ENCODE measurements at places on chromosomes 12 and 14.

DNA sequence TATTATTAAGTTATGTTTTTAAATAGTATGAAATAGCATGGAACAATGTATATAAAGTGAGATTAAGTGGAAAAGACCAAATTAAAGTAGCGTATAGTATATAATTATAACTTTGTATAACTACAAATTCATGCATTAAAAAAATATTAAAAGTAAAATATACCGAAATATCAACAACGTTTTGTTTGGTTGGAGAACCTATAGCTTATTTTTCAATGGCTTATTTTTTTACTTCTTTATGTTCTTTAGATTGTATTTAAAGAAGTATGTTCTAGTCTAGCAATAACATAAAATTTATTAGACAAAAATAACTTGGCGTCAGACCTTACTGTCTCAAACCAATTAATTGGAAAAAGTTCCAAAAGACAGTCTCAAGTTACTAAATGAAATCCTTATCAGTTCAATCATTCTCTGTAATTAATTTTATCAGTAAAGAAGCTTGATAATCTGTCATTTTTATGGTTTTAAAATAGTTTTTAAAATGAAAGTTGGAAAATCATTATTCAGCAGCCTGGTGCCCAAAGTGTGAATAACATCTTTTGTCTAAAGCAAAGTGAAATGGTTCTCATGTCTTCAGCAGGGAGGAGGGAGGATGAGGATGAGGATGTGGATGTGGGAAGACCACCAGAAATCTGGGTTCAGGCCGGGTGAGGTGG, 46.7 kb downstream of the IRAK3 start:
- no peak for DNase-seq

GRCh38 chr12:52216100-52216499, 16.9 kb upstream of the KRT7 start:
- DNase-seq = no peak

GRCh38 chr12:88889326-88890110, 309.2 kb upstream of the KITLG start:
- DNase-seq = no peak

- no peak for DNase-seq
Observed at GRCh38 chr14:59836116-59836515, 34.5 kb downstream of the RTN1 start.

DNA sequence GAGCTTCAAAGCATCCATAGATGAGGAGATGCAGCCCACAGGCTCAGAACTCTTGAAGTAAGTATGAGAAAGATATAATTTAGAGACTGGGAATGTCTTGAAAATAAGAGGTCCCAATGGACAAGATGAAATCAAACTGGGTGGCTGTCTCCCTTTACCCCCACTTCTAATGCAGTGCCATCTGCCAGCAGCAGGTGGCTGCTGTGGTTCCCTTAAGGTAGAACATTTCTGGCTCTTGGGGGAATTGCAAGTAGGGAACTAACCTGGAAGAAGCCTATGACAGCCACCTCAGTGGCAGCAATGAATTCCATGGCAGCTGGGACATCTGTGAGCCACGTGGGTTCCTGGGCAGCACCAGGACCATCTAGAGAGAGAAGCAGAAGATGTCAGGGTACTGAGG, 648 bp downstream of the ERP27 start:
- no peak for DNase-seq

- DNase-seq = peak; percentile 33
Observed at GRCh38 chr14:22982477-22983245, at the start of gene AJUBA. TSS of gene AJUBA (minus strand) at chr14:22982551. CDS start at chr14:22982266, 285 bp downstream.

- no peak for DNase-seq
Observed at GRCh38 chr14:49692193-49692757, 645 bp upstream of the KLHDC1 start.

GRCh38 chr12:93708952-93709351, 31.8 kb downstream of the CRADD start:
- no peak for DNase-seq

DNA sequence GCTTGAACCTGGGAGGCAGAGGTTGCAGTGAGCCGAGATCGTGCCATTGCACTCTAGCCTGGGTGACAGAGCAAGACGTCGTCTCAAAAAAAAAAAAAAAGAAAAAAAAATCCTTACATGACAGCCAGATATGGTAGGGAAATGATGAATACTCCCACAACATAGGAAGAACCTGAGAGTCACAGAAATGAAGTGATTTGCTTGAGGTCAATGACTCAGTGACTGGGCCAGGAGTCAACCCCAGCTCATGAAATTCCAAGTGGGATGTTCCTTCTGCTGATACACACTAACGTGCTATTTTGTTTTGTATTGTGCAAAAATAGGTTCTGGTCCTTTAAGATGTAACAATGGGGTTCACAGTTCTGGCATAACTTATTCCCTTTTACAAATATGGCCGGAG, 9.0 kb downstream of the RHOF start:
- DNase-seq = no peak

DNA sequence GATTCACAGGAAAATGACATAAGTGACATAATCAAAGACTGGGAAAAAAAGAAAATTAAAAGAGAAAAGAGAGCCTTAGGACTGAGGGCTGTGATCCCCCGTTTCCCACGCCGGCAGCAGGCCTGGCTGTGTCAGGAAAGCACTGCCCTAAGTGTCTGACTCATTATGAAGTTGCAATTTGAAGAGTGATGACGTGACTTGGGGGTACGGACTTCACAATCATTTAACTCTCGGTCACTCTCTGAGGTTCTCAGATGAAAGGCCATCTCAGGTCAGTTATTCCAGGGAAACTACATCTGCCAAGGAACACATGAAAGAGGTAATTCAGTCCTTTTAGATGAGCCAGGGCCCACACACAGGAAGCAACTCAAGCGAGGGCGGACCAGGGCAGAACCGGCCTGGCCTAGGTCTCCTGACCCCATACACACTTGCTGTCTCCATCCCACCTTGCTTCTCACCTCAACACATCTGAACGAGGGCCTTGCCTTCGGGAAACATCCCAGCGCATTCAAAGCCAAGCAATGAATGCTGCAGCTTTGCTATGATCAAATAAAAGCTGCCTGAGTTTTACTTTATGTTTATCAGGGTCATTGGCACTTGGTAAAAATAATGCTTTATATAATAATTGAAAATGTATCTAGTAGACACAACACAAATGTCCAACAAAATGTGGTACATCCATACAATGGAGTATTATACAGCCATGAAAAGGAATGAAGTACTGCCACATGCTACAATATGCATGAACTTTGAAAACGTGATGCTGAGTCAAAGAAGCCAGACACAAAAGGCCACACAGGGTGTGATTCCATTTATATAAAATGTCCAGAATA, 2.7 kb downstream of the SSH1 start:
- DNase-seq = no peak

DNA sequence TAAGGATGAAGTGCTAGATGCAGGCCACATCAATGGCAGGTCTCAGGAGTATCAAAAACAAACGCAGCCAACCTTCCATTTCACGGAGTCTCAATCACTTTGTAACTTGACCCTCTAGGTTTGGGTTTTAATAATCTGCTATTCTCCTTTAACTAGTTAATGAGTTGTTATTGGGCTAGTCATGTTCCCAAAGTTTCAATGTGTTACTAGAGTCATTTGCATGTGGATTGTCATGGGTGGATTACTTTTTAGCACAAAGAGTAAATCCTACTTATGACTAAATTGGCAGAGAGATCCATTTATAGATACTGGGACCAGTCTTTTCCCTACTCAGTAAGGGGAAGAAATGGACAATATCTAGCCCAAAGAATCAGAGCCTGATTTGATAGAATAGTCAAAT, 151.0 kb downstream of the BCAT1 start:
- DNase-seq = no peak

- no peak for DNase-seq
Observed at GRCh38 chr12:9237286-9237685, 29.1 kb upstream of the PZP start.

DNA sequence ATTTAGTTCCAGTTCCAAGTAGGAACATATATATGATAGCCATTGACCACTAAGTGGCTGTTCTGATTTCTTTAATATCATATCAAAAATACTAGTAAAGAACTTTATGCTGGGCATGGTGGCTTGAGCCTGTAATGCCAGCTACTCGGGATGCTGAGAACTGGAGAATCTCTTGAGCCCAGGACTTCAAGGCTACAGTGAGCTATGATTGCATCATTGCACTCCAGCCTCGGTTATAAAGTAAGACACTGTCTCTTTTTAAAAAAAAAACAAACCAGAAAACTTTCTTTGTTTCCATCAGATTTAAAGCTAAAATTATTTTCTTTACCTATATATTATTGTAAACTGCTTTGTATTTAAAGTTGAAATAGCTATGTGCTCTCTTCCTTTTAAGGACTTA, 127.0 kb downstream of the SCAF11 start:
- no peak for DNase-seq

DNA sequence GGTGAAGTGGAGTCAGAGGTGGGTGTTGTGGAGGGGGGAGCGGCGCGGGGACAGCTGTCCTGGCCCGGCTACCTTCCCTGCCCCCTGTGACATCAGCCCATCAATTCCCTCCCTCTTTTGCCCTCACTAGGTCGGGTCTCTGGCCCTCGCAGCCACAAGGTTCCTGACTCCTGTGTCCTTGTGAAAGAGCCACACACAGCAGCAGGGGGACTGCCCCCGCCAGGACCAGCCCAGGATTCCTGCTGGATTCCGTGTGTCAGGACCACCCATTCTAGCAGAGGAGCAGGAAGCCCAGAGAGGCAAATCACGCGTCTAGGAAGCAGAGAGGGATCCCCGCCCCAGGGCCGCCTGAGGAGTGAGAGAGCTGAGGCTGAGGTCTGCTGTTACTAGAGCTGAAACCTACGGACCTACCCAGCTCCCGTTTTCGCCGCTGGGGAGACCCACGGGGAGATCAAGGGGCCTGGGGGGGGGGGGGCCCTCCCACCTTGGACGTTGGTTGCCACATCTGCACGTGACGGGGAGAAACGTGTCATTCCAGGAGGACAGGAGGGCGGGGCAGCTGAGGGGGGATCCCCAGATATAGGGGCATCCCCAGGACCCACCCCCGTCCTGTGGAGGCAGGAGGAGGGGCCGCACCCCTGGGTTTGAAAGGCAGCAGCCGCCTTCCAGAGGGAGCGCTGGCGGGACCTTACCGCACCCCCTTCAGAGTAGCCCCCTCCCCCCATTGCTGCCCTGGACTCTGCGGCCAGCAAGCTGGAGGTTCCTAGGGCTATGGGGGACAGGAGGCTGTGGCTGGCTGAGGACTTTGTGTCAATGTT, 12.5 kb upstream of the INF2 start:
- no peak for DNase-seq

GRCh38 chr14:102235275-102235897, 69.6 kb downstream of the MOK start:
- peak; percentile 51 for DNase-seq

GRCh38 chr14:90963343-90963742, 97.1 kb downstream of the RPS6KA5 start:
- no peak for DNase-seq

DNA sequence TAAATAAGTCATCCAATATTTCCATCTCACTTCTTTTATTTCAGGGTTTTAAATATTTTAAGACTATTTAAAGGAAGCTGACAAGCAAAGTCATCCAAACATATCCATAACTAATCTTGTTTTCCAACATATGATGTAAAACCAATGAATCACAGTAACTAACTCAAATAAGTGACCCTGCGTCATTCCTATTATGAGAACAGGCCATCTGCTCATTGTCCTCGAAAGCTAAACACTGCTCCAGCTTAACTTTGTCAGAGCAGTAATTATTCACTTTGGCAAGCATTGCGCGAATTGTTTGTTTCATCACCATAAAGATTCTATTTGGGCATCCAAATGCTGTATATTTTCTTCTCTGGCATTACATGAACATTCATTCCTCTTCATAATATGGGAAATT, 99.1 kb downstream of the CAPZA3 start:
- DNase-seq = no peak

DNA sequence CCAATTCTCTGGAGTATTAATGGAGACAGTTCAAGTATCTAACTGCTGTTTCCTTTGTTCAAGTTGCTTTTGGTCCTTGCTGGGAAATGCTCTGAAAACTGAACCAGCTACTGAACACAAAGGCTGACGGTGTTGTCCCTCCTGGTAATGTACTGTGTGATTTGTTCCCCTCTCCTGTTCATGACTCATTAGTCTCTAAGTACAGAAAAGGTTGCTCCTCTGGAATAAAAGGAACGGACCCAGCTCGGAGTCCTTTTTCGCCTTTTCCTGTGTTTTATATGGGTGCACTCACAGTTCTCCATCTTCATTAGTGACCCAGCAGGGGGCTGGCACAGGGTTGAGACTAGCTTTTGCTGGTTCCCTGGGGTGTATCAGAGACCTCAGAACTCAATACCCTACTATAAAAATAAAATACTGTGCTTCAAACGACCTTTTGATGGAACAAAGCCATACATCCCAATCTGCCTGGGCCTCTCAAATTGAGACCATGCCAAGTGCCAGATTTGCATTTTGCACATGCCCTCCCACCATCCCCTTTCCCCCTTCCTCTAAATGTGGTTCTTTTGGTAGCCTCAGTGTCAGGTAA, 269.7 kb downstream of the RAD51B start:
- no peak for DNase-seq

DNA sequence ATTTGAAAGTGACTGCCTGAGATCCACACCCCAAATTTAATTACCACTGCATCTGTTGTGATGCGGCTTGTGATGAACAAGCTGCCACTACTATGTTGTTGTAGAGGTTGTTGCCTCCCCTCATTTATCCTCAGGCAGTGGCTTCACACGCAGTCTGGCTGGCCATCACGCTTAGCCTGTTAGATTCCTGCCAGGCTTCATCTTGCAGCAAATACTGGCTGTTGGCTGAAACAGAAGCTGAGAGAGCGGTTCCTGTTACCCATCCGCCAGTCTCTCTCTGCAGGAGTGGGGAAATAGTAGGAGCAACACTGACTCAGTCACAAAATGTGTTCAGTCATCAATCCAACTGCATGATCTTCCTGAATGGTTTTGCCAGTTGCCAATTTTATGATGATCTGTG, 934.4 kb downstream of the FLRT2 start:
- no peak for DNase-seq

GRCh38 chr14:79573486-79573885, 637.8 kb downstream of the DIO2 start:
- no peak for DNase-seq

- no peak for DNase-seq
Observed at GRCh38 chr14:92495027-92495426, 18.6 kb upstream of the RIN3 start.

DNA sequence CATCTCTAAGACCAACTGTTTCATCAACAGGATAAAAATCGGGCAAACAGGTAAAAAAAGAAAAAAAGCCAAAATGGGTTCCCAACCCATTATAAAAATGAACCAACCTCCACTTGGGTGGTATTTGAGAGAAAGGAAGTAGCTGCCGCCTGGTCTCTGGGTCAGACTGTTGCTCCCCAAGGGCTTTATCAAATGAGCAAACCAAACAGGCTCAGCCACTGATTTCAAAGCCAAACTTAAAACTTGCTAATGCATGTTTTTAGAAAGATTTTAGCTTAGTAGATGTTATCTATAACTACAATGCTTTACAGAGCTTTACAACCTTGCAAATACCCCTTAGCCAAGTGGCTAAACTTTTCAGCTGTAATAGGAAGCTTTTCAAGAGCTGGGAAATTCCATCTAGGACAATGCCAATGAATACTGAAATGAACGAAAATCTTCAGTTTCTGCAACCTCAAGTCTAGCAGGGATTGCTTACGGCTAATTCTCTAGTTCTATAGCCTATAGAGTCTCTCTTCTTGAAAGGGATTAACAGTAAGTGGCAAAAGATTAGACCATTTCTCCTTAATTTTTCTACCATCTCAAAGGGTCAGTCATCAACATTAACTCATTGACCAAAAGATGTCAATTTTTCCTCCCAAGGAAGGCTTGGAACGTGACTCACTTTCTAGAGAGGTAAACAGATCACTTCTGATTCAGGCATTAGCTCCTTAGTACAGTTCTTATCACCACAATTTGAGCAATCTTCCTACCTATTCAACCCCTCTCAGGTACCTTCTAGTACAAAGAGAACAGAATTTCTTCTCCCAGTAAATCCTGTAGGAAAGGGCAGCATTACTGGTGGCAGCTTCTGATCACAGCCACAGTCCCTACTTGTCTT, 4.2 kb downstream of the PPM1H start:
- no peak for DNase-seq

All from stimulated activated CD8-positive, alpha-beta memory T cell treated with anti-CD3 and anti-CD28 coated beads, Interleukin-2, amount 100 ng/mL, for 1 hour (primary cell).